ENCODE measurements at places on chromosomes 11 and 22.

- DNase-seq: peak; percentile 62
These were observed 17.3 kb downstream of the RPUSD4 start for GRCh38 chr11:126194121-126194543.

GRCh38 chr22:36659762-36660509 lies 43.6 kb downstream of the CACNG2 start:
- peak; percentile 89 for DNase-seq

DNA sequence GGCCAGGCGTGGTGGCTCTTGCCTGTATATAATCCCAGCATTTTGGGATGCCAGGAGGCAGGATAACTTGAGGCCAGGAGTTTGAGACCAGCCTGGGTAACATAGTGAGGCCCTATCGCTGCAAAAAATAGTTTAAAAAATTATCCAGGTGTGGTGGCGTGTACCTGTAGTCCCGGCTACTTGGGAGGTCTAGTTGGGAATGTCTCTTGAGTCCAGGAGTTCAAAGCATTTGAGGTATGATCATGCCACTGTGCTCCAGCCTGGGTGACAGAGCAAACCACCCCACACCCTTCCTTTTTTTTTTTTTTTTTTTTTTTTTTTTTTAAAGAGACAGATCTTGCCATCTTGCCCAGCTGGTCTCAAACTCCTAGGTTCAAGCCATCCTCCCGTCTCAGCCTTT lies 16.8 kb downstream of the CBL start:
- no peak for DNase-seq

DNA sequence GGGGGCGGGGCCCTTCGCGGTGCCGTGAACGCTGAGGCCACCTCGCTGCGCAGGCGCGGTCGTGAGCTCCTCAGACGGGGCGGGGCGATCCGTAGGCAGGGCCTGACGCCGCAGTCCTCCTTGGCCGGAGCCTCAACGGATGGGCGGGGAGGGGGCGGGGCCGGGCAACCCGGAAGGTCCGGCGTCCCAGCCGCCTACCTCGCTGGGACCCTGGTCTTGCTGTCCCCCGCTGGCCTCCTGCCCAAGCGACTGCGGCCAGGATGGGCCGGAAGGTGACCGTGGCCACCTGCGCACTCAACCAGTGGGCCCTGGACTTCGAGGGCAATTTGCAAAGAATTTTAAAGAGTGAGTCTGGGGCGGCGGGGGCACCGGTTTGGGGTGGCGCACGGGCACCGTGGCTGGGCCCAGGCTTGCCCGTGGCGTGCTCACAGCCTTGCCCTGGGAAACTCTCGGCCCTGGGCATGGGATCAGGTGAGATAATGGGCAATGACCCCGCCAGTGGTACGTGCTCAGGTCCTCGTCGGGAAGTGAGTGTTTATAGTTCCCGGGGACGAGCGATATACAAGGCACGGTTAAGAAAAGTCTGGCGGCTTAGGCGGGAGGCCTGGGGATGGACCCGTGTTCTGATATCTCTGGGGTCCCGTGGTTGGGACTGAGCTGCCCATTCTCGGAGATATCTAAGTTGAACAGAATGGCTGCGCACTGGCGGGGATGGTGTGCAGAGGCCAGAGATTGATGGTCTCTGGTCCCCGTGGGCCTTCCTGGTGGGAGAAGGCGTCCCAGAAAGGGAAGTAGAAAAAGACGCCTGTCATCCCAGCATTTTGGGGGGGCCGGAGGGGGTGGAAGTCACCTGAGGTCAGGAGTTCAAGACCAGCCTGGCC lies at the start of gene NADSYN1:
TSS of gene NADSYN1 (plus strand) at position 167 of the 881 bp plus-strand sequence. CDS start at position 261, 94 bp downstream.
- DNase-seq: peak; percentile 95

DNA sequence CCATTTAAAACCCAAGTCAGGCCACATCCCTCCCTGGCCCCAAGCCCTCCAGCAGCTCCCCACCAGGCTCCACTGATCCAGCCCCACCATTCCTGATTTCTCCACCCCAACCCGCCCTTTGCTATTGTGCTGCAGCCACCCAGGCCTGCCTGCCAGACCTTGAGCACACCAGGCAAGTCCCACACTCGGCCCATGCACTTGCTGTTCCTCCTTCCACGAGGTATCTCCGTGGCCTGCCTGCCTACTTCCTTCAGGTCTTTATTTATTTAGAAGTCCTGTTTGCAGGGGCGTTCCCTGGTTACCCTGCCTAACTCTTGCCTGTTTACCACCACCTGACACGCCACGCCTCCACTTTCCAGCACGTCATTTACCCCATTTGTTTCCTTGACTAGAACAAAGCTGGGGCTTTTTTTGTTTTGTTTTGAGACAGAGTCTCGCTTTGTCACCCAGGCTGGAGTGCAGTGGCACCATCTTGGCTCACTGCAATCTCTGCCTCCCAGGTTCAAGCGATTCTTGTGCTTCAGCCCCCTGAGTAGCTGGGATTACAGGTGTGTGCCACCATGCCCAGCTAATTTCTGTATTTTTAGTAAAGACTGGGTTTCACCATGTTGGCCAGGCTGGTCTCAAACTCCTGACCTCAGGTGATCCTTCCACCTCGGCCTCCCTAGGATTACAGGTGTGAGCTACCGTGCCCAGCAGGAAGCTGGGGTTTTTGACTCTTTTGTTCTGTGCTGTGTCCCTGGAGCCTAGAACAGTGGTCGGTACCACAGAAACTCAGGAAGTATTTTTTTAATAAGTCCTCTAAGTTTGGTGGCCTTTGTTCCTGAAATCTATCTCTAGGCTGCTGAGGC lies 6.7 kb downstream of the CENPM start:
- DNase-seq: peak; percentile 30

DNA sequence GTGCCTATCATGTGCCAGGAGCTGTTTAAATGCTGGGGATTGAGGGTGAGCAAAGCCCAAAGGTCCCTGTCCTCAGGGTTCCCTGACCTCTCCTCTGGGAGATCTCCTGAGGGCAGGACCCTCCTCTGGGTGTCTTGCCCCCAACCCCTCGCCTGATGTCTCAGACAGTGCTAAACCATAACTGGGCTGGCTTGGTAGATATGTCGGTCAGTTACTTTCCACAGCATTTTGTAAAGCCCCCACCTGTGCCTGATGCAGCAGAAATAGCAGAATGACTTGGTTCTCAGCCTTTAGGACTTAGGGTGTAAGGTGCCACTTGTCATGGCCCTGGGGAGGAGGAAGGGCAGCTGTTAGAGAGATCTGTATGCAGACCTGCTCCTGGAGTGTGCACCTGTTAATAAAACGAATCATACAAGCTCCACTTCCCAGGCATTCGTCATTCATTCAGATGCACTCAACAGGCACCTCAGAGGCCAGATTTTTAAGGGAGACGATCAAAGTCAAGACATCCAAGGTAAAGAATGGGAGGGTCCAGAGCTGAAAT lies 88.1 kb downstream of the TP53I11 start:
- no peak for DNase-seq

DNA sequence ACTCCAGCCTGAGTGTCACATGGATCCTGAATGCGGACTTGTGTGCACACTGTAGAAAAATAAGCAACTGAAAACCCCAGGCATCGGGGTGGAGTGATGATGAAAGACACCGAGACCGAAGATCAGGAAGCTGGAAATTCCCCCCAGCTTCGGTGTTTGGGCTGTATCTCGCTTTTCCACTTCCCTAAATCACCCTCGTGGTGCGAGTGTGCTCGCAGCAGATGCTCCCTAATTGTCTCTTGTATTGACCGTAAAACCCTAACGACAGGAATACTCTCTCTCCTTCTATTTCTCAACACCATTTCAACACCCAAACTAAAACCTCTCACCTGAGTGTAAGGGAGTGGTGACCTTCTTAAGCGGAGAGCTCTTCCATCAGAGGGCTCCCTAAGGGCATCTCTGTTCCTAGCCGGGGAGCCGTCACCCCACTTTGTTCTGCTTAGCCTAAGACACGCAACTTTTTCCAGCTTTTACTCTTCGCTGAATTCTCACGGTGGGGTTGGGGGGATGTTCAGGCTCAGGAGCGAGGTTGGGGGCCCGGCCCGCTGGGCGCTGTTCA lies 635 bp upstream of the GRK3 start:
- DNase-seq: peak; percentile 17

DNA sequence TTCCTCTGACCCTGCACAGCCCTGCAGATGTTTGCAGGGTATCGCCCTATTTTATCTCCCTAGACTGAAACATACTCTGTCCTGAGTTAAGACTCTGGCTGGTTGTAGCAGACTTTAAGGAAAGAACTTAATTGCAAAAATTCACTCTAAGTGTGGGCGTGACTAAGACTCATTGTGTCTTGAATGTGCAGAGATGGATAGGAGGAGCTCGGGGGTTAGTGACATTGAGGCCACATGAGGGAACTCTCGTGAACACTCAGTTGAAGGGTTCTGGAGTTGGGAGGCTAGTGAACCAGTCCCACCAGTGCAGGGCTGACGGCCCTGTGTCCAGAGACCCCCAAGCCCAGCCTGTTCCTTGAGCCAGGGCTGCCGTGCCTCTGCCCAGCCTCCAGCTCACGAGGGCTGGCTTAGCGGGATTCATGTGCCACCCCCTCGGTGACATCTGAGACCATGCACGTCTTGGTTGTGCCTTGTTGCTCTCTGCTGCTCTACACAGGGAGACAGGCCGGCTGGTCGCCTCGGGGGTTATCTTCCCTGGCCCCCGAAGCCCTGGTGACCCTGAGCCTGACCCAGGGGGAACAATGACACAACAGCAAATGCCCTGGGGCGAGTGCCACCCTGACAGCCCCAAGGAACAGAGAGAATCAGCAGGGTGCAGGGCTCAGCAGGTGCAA lies 11.4 kb upstream of the TBX1 start:
- DNase-seq: no peak

- DNase-seq: no peak
These were observed 192.5 kb upstream of the MTMR2 start for GRCh38 chr11:96116376-96116775.

DNA sequence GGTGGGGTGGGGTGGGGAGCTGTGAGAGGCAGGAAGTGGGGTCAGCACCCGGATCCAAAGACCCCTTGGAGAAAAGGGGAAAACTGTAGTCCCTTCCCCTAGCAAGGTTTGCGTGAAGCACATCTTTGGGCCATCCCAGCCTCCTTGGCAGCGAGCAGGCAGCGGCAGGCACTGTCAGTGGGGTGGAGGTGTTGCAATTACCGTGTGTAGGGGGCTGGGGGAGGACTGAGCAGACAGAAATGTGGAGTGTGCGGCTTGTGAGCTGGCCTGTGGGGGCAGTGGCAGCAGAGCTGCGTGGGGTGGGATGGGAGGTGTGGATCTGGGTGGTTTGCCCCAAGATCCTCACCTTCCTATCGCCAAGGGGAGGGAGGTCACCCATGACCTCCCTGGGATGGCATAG lies 16.4 kb downstream of the DAGLA start:
- no peak for DNase-seq

DNA sequence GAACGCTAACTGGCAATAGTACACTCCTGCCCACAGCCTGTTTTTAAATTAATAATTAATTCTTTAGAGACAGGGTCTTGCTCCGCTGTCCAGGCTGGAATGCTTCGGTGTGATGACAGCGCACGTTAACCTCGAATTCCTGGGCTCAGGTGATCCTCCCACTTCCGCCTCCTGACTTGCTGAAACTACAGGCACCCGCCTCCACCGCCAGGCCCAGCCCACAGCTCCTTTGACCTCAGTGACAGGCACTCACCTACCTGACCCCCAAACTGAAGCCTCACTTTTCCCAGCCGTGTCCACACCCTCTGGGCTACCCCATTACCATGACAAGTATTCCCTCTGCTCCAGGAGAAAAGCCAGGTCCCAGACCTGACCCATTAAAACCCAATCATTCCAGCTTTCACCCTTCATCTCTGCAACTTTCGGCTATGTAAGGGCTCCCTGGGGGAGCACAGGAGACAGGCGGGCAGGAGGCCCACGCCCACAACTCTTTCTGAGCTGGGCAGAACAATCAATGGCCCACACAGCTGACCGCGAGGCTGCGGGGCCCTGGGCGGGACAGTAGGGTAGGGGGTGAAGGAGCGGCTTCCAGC lies 730 bp downstream of the LMNTD2 start:
- DNase-seq: no peak

DNA sequence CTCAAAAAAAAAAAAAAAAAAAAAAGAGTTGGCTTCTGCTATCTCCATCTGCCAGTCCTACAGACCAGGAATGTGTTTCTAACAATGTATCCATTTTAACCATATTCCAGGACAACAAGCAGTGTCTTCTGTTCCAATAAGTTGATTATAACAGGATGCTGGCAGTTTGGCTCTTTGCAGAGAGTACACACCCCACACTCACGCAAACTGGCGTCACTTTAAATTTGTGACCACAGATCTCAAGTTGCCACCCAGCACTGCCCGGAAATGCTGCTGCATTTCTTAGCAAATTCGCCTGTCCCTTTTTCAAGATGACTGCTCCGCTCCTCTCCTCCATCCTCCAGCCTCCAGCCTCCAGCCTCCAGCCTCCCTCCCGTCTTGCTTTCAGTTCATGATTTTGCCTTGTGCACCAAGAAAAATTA lies 44.3 kb downstream of the SCGB1A1 start:
- no peak for DNase-seq

DNA sequence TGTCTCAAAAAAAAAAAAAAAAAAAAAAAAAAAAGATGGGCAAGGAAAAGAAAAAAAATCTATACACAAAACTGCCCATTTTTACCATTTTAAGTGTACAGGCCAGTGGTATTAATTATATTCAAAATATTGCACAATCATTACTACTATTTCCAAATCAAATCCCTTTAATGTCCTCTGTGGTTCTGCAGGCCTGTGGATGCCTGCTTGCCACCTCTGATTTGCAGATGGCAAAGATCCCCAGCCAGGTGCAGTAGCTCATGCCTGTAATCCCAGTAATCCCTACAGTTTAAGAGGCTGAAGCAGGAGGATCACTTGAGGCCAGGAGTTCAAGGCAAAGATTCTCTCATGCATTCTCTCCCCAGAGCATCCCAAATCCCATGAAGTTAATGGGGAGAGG lies 20.2 kb downstream of the RFPL1 start:
- no peak for DNase-seq

DNA sequence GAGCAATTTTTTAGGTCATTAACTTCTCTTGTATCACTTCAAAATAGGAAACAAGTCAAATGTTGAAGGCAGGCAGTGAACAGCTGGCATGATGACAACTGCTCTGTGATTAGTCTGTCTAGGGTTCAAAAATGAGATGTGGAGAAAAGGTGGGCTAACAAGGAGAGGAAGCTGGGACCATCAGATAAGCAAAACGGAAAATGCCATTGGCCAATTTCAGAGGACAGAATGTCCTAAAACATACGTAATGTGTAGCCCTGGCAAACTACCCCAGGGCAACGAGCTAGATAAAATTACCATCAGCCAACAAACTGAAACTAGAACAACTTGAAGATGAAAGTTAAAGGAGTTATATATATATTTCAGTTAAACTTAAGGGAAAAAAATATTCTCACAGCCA lies 93.2 kb downstream of the RELT start:
- peak; percentile 22 for DNase-seq

DNA sequence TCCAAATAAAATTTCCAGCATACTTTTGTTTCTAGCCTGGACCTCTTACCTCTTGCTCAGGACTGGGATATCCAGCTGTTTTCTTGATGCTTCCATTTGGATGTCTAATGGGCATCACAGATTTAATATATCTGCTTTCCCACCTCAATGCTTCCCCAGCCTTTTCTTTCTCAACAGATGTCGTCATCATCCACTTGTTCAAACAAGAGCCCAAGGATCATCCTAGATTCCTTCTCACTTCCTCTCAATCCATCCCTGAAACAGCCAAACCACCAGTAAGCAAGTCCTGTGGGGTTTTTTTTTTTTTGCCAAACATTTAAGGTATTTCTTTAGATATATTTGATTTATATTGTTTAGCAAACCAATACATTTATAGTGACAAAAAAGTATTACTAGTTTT lies 12.5 kb downstream of the THY1 start:
- DNase-seq: no peak

- no peak for DNase-seq
These were observed 3.5 kb downstream of the ZNF74 start for GRCh38 chr22:20397498-20397897.

Measured in NCI-H1092 treated with DMSO at 0.1 percent for 48 hours (cell line).